ENCODE measurements at places on chromosomes 16 and 17.
A peak's percentile ranks its signal among the peaks of the same experiment; 100 is the strongest.

- no peak for DNase-seq
These were observed 42.2 kb downstream of the ABAT start for GRCh38 chr16:8716592-8716991.

GRCh38 chr17:36027761-36028160 is 10.0 kb upstream of the CCL23 start:
- no peak for DNase-seq

GRCh38 chr16:53821957-53822625 is 118.1 kb downstream of the FTO start:
- peak; percentile 67 for DNase-seq

DNA sequence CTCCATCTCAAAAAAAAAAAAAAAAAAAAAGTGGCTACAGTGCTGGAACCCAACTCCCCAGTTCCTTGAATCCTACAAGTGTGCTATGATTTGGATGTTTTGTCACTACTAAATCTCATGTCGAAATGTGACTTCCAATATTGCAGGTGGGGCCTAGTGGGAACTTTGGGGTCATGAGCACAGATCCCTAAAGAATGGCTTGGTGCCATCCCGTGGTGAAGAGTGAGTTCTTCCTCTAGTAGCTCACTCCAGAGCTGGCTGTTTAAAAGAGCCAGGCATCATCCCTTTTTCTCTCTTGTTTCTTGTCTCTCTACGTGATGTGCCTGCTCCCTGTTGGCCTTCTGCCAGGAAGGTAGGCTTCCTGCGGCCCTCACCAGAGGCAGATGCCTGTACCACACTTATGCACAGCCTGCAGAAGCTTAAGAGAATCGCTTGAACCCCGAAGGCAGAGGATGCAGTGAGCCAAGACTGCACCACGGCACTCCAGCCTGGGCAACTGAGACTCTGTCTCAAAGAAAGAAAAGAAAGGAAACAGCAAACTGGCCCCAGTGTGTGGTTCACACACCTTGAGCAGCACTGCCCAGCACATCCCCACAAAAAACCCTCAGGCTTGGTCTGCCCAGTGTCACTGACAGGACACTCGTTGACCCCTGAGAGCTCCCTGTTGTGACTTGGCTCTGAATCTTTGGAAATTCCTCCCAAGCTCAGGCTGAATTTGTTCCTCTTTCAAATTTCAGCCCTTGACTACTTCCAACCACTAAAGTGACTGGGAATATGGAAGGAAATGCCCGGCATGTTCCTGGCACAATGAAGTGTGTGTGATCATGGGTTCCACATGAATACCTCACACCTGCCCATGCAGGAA is 3.1 kb downstream of the MT1E start:
- no peak for DNase-seq

- DNase-seq = no peak
These were observed 238.6 kb upstream of the GSE1 start for GRCh38 chr16:85374571-85374872.

DNA sequence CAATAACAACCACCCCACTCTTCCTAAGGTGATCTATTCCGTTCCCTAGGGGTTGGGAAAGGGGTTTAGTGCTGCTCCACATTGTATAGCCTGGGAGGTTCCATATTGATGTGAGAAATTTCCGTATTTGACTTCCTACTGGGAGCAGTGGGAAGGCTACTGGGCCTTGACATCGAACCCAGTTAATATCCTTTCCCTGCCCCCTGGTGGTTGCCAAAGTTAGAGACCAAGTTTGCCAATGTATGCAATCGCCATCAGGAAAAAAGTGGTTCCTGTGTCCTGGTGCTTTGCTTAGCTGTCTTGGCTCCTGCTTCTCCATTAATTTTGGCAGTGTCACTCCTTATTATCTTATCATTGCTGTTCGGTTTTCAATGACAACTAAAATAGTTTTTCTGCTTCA is 914.9 kb downstream of the KCNJ2 start:
- no peak for DNase-seq

DNA sequence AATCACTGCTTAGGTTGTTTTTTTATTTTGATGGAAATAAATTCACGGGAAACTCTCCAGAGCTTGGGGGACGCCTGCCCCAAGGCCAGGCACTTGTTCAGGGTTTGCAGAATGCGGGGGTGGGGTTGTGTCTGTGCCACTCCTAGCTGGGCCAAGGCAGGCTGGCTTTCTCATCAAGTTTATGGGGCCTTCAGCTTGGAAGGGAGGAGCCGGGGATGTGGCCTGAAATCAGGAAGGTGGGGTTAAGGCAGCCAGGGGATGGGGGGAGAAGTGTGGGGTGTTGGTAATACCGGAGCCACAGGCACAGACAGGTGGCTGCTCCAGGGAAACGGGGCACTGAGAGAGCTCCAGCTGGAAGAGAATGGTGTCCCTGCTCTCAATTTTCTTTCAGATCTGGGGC is 1.7 kb upstream of the CHAD start:
- no peak for DNase-seq

DNA sequence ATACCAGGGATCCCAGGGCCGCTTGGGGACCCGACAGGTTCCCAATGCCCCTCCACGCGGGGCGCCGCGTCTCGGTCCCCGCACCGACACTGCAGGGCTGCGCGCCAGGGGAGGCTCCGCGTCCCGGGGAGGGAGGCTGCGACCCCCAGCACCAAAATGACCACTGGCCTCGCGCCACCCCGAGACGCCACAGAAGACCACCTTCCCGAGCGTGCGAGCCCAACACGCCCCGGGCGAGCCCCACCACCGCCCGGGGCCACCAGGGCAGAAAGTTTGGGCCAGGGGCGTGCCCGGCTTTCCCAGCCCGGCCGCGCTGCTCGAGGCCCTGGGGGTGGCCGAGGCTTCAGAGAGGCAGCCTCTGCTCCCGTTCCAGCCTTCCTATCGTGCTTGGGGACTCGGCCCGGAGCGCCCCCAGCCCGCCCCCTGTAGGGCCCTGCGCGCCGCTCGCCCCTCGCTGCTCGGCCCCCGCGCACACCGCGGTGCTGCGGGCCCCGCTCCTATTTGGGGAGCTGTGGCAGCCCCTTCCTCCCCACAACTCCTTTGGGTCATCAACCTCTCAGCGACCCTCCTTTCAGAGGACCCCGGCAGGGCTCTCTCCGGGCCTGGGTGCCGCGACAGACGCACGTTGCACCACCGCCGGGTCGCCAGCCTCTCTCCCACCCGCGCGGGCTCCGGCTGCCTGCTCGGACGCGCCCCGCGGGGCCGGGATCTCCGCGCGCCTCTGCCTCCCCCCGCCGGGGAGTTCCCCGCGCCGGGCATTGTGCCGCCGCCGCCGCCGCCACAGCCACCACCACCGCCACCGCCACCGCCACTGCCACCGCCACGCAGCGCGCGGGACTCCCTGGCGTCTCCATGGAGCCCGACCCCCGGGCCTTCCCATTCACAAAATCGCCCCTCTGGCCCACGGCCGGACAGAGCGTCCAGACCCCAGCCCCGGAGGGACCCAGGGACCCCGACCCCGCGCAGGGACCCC is 892 bp downstream of the RBFOX3 start:
- DNase-seq = no peak

GRCh38 chr16:11128211-11129141 is 127.5 kb downstream of the SOCS1 start:
- no peak for DNase-seq

GRCh38 chr17:49993423-49994060 is 1.5 kb downstream of the DLX3 start:
- no peak for DNase-seq

DNA sequence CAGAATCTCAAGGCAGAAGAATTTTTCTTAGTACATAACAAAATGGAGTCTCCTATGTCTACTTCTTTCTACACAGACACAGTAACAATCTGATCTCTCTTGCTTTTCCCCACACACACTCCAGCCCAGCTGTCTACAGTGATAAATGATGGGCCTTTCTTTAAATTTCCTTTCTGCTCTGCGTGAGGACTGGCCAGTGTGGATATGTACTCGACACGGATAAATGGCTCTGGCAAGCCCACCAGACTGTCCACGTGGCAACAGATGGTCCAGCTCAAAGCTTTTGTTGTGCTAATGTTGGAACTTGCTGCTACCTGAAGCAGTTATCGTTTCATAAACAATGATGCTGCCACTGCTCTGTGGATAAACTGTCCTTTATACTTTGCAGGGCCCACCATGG is 410.7 kb downstream of the TMEM114 start:
- no peak for DNase-seq

GRCh38 chr16:46961373-46962353 is 11.8 kb downstream of the DNAJA2 start:
- no peak for DNase-seq

DNA sequence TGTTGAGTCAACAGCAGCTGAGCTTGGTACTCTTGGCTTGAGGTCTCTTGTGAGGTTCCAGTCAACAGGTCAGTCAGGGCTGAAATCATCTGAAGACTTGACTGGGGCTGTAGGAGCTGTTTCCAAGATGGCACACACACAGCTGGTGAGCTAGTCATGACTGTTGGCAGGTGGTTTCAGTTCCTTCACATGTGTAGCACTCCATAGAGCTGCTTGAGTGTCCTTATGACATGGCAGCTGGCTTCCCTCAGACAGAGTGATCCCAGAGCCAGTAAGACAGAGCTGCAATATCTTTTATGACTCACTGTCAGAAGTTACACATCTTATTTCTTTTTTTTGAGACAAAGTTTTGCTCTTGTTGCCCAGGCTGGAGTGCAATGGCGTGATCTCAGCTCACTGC is 19.5 kb upstream of the GAS7 start:
- DNase-seq = no peak

DNA sequence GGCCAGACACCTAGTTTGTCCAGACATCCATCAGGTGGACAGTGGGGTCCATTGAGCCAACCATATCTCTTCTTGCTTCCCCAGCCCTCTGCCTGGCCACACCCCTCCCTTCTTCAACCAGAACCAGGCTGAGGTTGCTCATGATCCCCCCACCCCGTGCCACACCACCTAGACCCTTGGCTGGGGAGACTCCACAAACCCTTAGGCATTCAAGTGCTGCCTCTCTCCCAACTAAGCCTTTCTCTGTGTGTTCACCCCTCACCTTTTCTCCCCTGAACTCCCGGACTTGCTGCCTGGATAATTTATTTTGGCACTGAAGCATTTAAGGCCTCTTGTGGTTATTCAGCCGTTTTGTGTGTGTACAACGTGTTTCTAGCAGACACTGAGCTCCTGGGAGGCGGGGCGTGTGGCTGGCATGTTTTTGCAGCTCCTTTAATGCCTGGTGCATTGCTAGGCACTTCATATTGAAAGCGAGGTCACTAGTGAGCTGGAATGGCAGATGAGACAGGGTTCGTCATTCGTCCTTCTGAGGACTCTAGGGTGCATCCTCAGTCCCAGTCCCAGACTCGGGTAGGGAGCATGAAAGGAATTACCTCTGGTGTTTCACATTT is 28.7 kb downstream of the CACNA1G start:
- DNase-seq = no peak

- no peak for DNase-seq
These were observed 29.0 kb upstream of the DOC2B start for GRCh38 chr17:210402-210801.

DNA sequence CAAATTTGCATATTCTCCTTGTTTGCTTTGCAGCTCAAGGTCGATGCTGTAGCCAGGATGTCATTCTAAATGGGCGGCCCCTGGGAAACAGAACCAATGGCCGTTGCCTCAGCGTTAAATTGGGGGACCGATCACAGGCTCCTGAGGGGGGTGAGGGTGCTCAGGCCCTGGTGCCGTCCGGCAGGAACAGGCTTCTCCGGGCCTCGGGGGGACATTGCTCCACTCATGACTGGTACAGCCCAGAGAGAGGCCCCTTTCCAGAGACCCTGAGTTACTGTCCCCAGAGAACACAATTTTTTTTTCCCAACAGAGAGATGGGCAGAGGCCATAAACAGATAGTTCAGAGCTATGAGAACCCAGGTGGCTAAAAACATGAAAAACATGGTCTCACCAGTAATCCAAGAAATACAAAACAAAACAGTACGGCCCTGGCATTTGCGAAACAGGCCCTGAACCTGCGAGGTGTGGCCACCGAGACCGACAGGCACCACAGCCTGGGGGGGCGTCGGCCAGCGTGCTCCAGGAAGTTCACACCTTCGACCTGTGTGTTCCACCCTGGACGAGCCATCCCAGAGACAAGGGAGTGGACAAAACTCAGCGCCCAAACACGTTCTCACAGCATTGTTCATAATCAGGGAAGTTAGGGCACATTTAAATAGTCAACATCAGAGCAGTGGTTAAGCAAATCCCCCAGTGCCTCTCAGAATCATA is 82.8 kb downstream of the METRNL start:
- no peak for DNase-seq

DNA sequence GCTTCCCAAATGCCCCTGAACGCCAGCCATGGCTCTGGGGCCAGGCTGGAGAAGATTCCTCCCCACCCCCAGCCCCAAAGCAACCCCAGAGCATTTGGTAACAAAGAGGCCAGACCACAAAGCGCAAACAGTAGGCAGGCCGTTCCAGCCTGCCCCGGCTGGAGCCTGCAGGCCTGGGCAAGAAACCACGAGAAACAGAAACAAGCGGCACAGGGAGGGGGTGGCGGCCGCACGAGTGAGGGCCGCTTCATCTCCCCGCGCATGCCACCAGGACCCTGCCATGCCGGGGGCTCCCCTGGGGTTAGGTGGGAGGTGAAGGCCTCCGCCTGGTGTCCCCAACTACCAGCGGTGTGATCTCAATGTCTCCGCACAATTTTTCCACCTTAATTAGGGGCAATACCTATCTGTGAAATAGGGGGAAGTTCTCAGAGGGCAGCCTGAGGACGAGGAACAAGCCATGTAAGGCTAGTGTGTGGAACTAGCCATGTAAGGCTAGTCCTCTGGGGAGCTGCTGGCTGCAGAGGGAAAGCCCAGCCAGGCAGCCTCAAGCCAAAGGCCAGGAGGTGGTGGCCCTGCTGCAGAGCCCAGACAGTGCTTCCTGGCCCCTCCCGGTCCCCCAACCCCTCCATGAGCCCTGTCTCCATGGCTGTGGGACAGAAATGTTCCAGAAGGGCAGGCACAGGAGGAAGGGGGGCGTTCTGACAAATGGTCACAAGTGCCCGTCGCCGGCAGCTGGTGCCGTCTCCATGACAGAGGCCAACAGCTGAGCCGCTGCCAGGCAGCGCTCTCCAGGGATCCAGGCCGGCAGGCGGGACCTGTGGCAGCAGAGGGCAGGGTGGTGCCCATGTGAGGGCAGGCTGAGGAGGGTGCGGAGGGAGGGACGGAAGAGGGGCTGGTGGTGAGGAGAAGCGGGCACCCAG is 14.5 kb upstream of the MTSS2 start:
- DNase-seq = no peak

DNA sequence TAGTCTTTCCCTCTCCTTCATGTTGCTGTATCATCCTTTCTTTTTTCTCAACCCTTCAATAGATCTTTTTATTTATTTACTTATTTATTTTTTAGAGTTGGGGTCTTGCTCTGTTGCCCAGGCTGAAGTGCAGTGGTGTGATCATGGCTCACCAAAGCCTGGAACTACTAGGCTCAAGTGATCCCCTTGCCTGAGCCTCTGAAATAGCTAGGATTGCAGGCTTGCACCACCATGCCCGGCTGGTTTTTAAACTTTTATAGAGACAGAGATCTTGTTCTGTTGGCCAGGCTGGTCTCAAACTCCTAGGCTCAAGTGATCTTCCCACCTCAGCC is 51.7 kb downstream of the SNX29 start:
- no peak for DNase-seq
